CD4-positive, alpha-beta T cell treated with Interleukin-21 for 1 hour (primary cell): ENCODE measurements at places on chromosomes 4 and X.

- no peak for DNase-seq
Measured at GRCh38 chr4:185956544-185956940, 112.4 kb upstream of the TLR3 start.

GRCh38 chr4:66609014-66609413, 936.3 kb downstream of the CENPC start:
- no peak for DNase-seq

DNA sequence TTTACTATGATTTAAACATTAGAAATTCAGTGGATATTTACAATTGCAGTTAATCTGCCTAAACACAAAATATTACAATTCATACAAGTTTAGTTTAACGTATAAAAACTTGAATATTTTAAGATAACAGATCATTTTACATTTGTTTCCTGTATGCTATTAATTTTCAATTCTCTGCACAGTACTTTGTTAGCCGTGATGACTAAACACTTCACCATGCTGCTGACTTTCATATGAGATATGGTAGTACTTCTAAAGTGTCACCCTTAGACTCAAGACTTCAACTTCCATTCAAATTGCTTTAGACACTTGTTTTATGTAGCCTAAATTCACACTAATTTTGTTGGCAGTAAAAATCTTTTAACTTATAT, 1646.4 kb upstream of the ADGRL3 start:
- DNase-seq, result no peak

DNA sequence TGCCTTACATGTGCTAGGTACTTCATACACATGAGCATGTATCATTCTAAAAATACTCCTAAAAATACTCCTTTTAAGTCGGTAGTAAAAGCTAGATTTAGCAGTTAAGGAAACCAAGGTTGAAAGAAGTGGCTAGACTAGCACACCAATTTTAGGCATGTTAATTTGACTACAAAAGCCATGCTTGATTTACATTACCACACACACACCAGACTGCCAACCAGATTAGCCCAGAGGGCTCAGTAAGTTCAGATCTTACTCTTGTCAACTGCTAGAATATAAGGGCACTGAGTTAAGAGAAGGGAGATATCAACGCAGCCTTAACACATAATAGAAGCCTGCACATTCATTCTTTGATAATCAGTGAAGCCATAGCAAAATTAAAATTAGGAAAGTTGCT, 117.9 kb downstream of the MID1IP1 start:
- no peak for DNase-seq

GRCh38 chr4:113810906-113811305, 49.4 kb upstream of the CAMK2D start:
- no peak for DNase-seq

DNA sequence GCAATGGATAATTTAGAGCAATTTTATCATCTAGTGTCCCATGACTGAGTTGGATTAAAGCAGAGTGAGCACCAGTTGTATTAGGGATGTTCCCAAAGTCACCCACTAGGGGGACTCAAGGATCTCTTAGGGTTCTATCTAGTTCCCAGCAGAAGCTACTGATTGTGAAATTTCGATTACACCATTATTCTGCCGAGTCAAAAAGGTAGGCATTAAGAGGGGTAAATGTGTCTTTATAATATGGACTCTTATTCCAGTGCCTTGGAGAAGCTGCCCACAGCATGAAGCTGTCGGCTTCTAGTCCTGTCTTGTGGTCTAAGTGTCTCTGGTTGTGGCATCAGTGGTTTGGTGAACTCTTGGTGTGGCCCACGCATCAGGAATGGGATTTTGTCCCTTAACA, 53.3 kb downstream of the RGS12 start:
- peak; percentile 63 for DNase-seq

DNA sequence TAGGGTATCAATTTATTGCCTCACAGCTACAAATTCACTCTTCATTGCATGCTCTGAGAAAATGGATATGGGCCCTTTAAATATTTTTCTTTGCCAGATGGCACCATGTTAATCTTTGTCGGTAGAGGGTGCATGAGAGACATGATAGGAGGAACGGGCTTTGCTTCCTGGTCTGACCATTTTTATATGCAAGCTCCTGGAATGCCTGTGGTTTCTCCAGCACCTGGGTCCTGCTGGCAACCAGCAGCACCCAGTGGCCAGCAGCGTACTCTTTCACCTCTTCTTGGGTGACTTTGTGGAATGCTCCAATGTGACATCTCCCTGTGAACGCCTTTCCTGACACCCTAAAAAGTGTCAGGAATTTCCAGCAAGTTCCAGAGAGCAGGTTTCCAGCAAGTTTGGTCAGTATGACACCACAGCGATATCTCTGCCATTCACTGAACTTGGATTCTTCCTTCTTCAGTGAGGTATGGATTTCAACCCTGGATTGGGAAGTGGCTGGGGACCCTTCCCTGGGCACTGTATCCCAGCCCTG, 140.3 kb upstream of the PGRMC2 start:
- DNase-seq, result no peak

GRCh38 chrX:30990361-30990760, 81.5 kb downstream of the FTHL17 start:
- no peak for DNase-seq

- peak; percentile 6 for DNase-seq
Measured at GRCh38 chr4:108683479-108683878, 33.1 kb downstream of the OSTC start.

GRCh38 chr4:162392946-162393345, 229.1 kb upstream of the FSTL5 start:
- no peak for DNase-seq

DNA sequence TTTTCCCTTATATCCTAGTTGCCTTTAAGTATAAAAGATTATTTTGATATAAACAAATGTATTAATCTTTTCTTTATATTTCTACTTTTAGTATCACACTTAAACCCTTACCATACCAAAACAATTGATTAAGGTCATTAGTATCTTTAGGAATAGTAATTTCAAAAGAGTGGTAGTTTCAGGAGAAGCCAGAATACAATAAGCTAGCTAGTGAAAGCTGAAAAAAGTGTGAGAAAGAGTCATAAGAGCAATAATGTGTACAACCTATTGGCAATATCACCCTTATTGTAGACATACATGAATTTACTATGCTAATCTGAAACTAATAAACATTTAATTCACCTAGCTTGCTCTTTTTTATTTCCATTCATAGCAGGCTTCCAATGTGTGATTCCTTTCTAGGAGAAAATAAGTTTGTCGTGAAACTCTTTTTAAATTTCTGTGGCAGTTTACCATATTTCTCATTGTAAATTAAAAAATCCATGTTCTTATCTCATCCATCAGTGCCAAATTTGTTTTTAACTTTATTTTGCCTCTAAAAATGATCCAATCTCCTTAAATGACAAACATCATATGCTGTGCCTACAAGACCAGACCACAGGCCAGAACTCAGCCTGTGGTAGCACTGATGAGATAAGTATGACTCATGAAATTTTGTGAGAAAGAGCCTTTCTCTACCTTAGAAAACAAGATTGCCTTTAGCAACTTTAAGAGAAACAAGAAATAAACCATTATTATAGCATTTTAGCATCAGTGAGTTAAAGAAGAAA, 8.1 kb downstream of the NEK1 start:
- no peak for DNase-seq
